ENCODE measurements at places on chromosomes 3 and 15.

DNA sequence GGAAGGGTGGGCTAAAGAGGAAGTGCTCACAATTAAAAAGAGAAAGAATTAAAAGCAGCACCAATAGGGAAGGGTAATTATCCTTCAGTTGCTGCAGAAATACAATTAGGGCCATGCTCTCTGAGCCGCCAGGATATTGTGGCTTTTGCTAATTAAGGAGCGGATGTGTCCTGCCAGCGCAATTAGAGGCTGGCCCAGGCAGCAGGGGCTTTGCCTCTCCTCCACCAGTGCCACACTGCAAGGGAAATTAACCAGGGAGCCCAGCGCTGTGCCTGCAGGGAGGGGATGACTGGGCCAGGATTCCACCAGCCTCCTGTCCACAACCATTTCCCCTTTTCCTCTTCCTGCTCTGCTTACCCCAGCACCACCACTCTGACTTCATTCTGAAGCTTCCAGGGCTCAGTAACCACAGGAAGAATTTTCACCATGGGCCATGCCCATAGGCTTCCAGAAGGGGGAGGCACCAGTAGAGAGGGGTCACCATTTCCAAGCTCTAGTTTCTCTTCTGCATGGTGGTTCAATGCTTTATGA lies 10.4 kb upstream of the AEN start:
- DNase-seq, result no peak

GRCh38 chr3:9224490-9224889 lies 25.0 kb downstream of the SRGAP3 start:
- no peak for DNase-seq

DNA sequence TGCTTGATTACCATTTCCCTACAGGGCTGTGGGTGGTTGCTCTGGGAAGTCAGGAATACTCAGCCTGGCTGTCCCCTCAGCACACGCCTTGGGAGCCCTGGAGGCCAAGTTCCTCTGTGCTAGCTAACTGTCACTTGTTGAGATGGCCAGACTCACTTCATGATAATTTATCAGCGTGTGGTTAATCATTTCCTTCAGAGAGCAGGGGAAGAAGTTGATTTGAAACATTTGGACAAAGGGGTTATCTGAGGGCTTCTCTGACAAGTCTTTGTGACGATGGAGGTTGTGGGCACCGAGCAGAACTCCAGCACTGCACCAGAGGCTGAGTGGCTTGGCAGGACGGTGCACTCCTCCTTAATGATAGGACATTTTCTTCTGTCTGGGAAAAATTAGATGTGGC lies 61.9 kb downstream of the WHAMM start:
- peak; percentile 57 for DNase-seq

- no peak for DNase-seq
Observed at GRCh38 chr15:43903864-43904290, 77.1 kb downstream of the WDR76 start.

DNA sequence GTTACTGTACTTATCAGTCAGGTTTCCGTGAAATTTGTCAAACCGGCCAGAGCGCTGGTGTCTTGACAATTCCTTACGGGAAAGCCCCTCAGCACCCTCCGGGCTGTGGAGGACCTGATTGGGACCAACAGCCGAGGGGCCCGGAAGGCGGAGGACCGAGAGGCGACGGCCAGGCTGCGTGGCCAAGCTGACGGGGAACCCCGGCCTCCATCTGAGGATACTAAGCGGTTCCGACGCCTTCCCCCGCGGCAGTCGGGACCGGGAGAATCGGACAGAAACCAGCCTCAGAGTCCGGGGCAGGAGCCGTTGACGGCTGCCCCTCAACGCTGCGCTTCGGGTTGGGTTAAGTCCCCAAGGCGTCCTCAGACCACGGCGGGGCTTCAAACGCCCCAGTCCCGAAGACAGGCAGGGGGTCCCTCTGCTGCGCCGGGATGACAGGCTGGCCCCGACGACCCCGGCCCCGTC lies 499 bp downstream of the ALDH1A2 start:
- DNase-seq, result no peak

DNA sequence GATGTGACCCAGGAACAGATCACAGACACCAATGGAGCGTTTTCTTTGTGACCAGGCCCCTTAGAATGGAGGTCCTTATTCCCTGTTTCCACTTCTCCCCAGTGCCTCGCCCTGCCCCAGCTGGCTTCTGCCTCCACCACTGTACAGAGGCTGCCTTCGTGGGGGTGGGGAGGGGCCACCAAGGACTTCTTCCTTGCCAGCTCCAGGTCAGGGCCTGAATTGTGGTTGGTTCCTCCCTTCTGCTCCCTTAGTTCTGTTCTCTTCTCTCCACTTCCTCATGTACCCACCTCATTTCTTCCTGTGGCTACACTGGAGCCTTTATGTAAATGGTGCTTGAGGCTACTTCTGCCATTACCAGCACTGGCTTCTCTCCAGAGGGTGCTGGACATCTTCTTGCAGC lies 16.4 kb downstream of the TGM4 start:
- no peak for DNase-seq

DNA sequence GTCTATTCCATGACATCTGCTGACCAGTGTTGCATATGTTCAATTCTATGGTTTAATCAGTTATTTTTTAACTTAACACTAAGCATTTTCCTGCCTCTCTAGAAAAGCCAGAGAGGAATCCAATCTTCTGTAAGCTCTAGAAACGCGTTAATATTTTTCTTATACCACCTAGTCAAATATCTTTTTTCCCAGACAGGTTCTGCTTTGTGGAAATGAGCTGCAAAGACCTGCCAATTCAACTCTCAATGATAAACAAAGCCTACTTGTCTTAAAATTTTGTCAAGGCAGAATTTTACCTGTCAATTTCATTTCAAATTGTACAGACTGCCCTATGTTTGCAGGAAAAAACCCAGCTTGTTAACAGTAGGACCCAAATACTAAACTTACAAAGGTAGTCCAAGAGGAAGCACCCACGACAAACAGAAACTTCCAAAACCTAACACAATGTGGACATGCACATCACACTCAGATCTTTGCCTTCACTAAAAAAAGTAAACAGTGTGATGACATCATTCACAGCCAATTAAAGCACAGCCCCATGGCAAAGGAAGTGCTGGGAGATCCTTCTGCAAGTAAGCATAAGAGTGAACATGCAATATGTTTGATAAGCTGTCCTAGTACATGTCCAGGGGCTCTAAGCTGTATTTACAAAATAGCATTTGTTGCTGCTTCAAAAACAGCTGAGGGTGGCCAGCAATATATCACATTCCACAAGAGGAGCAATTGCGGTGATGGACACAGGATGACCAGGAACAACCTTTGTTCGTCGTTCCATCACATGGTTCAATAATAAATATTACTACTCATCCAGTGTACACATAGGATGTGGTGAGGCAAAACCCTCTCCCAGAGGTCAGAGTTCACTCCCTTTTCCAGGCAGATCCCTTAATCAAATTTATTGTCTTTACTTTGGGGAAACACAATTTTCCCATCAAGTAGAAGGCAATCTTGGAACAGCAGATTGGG lies 139.4 kb upstream of the TSC22D2 start:
- no peak for DNase-seq

DNA sequence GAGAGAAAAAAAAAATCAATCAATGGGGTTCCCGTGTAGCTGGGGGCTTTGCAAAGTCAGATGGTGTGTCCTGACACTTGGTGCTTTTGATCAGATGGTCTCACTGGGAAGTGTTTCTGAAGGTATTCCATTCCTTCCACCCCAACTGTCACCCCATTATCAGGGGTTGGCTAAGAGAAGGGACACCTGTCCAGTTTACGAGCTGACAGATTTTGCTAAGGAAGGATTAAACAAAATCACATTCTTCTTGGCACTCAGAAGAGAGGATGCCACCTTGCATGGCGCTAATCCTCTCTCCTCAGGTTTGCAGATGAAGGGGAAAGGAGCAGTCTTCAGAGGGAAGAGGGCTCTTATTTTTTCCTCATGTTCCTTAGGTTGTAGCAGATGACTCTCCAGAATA lies 103.7 kb upstream of the ETV5 start:
- no peak for DNase-seq

All from mesenteric fat pad (tissue), 1 donor.